Small intestine (tissue), 16 donors: ENCODE measurements at places on chromosomes 5 and 9. TPM values are rescaled to one million over a fixed set of nuclear protein-coding genes. Genes with fewer than 3 reads are reported as not detected.

DNA sequence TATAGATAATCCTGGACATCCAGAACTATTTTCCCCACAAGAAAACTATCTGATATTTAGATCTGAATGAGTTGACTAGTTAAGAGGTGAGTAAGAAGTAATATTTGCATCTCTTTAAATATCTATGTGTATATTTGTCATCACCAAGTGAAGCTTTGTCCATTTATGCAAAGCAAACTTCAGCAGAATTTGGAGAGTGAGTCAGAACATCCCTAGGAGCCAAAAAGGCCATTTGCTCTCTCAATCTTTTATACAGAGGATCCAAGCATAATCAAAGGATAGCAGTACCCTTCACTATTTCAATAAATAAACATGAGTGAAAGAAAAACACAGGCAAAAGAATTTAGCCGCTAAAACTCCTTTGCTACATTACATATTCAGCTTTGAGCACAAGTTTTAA is 454.4 kb downstream of the NR2F1-AS1 start:
- no peaks in the 10 kb centered on the region for H3K27me3 ChIP-seq
- H3K36me3 ChIP-seq, result no peaks in the 10 kb centered on the region
- DNase-seq, result no peak
- no peaks in the 10 kb centered on the region for H3K4me1 ChIP-seq
- no peak overlapping the region for H3K4me3 ChIP-seq

GRCh38 chr5:38835887-38836286 is 9.9 kb upstream of the OSMR start:
- H3K4me3 ChIP-seq, result no peak overlapping the region
- H3K36me3 ChIP-seq, result no peaks in the 10 kb centered on the region
- no peaks in the 10 kb centered on the region for H3K4me1 ChIP-seq
- H3K27me3 ChIP-seq, result no peaks in the 10 kb centered on the region

DNA sequence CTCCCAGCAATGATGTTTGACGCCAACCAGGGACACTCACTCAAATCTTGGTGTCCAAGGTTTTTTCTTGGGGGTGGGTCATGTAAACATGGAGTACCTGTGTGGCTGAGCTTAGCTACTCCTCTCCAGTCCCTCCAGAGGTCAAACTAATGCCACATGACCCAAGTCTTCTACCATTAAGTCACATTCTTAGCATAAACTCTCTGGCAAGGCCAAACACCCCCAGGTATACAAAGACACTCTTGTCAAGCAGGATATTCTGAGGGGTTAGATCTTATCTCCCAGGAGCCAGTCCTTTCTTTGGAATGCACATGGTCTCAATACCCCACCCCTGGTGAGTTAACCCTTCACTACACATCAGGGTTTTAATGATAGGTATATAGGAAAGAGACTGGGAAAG is 161.4 kb downstream of the PDZD2 start:
- H3K27me3 ChIP-seq, result no peaks in the 10 kb centered on the region
- no peak overlapping the region for H3K27ac ChIP-seq
- DNase-seq, result no peak

GRCh38 chr5:6829150-6829784 is 116.0 kb downstream of the TENT4A start:
- H3K36me3 ChIP-seq, result no peaks in the 10 kb centered on the region
- H3K27me3 ChIP-seq, result no peaks in the 10 kb centered on the region
- no peak overlapping the region for H3K27ac ChIP-seq
- H3K4me3 ChIP-seq, result no peak overlapping the region
- H3K4me1 ChIP-seq, result no peaks in the 10 kb centered on the region

- DNase-seq, result no peak
- no peaks in the 10 kb centered on the region for H3K27me3 ChIP-seq
- no peak overlapping the region for H3K27ac ChIP-seq
These were observed 47.7 kb downstream of the MAPKAP1 start for GRCh38 chr9:125659201-125659840.

- no peaks in the 10 kb centered on the region for H3K27me3 ChIP-seq
- H3K4me3 ChIP-seq, result no peak overlapping the region
- no peak overlapping the region for H3K27ac ChIP-seq
- H3K36me3 ChIP-seq, result peaks cover 3% of the 10 kb centered on the region
- DNase-seq, result peak; percentile 7
- no peaks in the 10 kb centered on the region for H3K4me1 ChIP-seq
These were observed 26.1 kb upstream of the CKMT2 start for GRCh38 chr5:81207009-81207408.

- H3K27me3 ChIP-seq, result no peaks in the 10 kb centered on the region
- H3K4me1 ChIP-seq, result no peaks in the 10 kb centered on the region
These were observed 5.5 kb downstream of the ZNF354C start for GRCh38 chr5:179065703-179066102.

- H3K36me3 ChIP-seq, result peaks cover 27% of the 10 kb centered on the region
- no peak for DNase-seq
- no peak overlapping the region for H3K27ac ChIP-seq
- H3K4me3 ChIP-seq, result no peak overlapping the region
- H3K27me3 ChIP-seq, result no peaks in the 10 kb centered on the region
- H3K4me1 ChIP-seq, result peaks cover 11% of the 10 kb centered on the region
These were observed 4.0 kb downstream of the SLC35D2 start for GRCh38 chr9:96379461-96379860.

GRCh38 chr5:58231041-58231440 is 228.8 kb downstream of the PLK2 start:
- no peaks in the 10 kb centered on the region for H3K27me3 ChIP-seq
- no peak overlapping the region for H3K4me3 ChIP-seq
- H3K4me1 ChIP-seq, result no peaks in the 10 kb centered on the region
- DNase-seq, result no peak
- no peaks in the 10 kb centered on the region for H3K36me3 ChIP-seq

DNA sequence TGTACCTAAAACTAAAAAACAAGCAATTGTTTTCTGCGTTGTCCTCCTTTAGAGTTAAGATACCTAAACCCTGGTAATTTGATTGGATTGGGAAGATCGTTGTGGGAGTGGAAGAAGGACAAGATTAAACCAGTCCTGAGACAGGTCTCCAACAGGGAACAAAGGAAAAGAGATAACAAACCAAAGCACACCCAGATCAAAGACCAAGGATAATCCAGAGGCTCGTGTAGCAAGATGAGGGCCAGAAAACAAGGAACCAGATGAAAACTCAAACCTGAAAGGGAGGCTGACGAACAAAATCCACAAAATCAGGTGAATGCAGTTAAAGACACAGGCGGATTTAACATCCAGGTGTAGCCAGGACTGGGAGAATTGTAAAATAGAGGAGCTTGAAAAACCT is 618.1 kb downstream of the SLCO4C1 start:
- H3K4me3 ChIP-seq, result no peak overlapping the region
- H3K36me3 ChIP-seq, result no peaks in the 10 kb centered on the region
- H3K4me1 ChIP-seq, result no peaks in the 10 kb centered on the region

GRCh38 chr5:53601570-53601969 is 41.1 kb downstream of the NDUFS4 start:
- DNase-seq, result no peak
- no peak overlapping the region for H3K4me3 ChIP-seq
- peaks cover 9% of the 10 kb centered on the region for H3K36me3 ChIP-seq
- peaks cover 1% of the 10 kb centered on the region for H3K4me1 ChIP-seq

DNA sequence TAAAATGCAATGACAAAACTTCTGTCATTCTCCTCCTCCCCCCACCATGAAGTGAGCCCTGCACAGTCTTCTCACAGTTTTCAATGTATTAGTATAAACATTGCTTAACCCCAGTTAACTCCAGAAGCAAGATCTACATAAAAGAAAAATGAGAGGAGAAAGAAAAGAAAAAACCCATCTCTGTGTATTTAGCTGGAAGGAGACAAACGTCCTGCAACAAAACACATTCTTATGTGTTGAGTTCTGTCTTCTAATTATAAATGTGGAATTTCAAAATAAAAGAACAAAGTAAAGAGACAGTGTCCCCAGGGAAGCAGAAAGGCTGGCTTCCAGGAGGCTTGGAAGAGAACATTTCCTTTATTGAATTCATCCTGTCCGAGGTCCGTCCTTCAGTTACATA is 491.9 kb upstream of the TUSC1 start:
- no peak overlapping the region for H3K27ac ChIP-seq
- no peaks in the 10 kb centered on the region for H3K27me3 ChIP-seq
- H3K36me3 ChIP-seq, result no peaks in the 10 kb centered on the region
- H3K4me1 ChIP-seq, result no peaks in the 10 kb centered on the region
- H3K4me3 ChIP-seq, result no peak overlapping the region

- no peaks in the 10 kb centered on the region for H3K4me1 ChIP-seq
- no peaks in the 10 kb centered on the region for H3K36me3 ChIP-seq
- no peak for DNase-seq
These were observed 38.3 kb upstream of the FBXL17 start for GRCh38 chr5:108420158-108420557.

The GKAP1 gene
- polyA plus RNA-seq, result 14.0 TPM

The GFRA3 gene
- polyA plus RNA-seq, result 0.67 TPM

The HACD4 gene
- polyA plus RNA-seq, result 0.22 TPM

DNA sequence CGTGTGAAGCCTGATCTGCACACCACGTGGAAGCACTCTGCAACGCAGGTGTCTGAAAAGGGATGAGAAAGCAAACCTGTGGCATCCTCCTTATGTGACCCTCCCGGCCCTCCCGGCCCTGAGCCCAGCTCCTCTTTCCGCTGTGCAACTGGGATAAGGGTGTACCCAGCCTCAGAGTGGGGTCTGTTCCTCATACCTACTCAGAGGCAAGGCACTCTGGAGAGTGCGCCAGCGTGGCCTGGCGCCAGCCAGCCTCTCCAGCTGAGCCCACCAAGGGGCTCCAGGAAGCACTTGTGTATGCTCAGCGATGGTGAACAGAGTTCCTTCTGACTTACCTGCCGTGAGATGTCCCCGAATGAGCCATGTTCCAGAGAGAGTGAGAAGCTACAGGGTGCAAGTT is 102.8 kb downstream of the IRX1 start:
- no peaks in the 10 kb centered on the region for H3K27me3 ChIP-seq
- no peaks in the 10 kb centered on the region for H3K4me1 ChIP-seq
- no peak for DNase-seq
- H3K36me3 ChIP-seq, result no peaks in the 10 kb centered on the region
- H3K27ac ChIP-seq, result no peak overlapping the region
- H3K4me3 ChIP-seq, result no peak overlapping the region

GRCh38 chr5:3595006-3595961 is at the start of gene IRX1:
TSS of gene IRX1 (plus strand) at chr5:3595832. CDS start at chr5:3596106, 274 bp downstream.
- DNase-seq, result no peak
- no peak within 1 kb of the TSS for H3K4me3 ChIP-seq
- no peaks in the 10 kb centered on the region for H3K36me3 ChIP-seq
- no peak within 1 kb of the TSS for H3K27ac ChIP-seq

DNA sequence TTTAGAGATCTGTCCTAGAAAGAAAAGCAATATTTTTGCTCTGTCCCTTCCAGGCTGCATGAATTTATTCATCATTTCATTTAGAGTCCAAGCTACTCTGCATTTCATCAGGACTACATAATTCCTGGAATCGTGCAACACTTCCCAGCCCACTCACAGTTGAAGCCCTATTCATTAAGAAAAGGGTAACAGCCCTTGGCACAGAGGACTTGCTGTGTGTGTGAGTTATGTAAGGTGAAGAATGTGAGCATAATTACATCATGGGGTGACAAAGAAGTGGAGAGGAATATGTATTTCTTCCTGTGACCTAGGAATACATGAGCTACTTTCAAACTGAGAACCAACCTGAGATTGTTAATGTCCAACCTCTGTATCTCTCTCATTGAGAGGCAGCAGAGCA is 317.4 kb downstream of the ARHGEF28 start:
- H3K27me3 ChIP-seq, result peaks cover 2% of the 10 kb centered on the region
- DNase-seq, result no peak
- no peaks in the 10 kb centered on the region for H3K4me1 ChIP-seq
- no peak overlapping the region for H3K4me3 ChIP-seq
- no peak overlapping the region for H3K27ac ChIP-seq

GRCh38 chr5:65102976-65103711 is 334.4 kb downstream of the CWC27 start:
- peak overlapping the region; percentile 54 for H3K4me3 ChIP-seq
- H3K36me3 ChIP-seq, result no peaks in the 10 kb centered on the region

The ADAMTS13 gene
- 16.8 TPM for polyA plus RNA-seq

The CYLC2 gene
- not detected for polyA plus RNA-seq

The PCDHGA2 gene
- polyA plus RNA-seq, result 0.81 TPM
